ENCODE measurements at places on chromosomes 13 and 19.

DNA sequence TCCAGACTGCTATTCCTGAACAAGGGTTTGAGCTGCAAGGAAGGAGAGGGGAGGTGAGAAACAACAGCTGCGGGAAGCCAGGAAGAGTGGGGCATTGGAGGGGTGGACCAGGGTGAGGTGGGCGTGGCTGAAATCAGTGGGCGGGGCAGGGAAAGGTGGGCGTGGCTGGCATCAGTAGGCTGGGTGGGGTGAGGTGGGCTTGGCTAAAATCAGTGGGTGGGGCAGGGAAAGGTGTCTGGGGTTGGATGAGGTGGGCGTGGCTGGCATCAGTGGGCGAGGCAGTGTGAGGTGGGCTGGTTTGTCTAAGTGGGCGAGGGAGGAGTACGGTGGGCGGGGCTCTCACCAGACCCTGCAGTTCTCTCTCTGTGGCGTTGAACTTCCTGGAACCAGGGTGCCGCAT is 87.6 kb downstream of the MUC16 start:
- no peak for DNase-seq

- DNase-seq = no peak
Measured at GRCh38 chr19:11418094-11418548, 993 bp downstream of the RGL3 start.

DNA sequence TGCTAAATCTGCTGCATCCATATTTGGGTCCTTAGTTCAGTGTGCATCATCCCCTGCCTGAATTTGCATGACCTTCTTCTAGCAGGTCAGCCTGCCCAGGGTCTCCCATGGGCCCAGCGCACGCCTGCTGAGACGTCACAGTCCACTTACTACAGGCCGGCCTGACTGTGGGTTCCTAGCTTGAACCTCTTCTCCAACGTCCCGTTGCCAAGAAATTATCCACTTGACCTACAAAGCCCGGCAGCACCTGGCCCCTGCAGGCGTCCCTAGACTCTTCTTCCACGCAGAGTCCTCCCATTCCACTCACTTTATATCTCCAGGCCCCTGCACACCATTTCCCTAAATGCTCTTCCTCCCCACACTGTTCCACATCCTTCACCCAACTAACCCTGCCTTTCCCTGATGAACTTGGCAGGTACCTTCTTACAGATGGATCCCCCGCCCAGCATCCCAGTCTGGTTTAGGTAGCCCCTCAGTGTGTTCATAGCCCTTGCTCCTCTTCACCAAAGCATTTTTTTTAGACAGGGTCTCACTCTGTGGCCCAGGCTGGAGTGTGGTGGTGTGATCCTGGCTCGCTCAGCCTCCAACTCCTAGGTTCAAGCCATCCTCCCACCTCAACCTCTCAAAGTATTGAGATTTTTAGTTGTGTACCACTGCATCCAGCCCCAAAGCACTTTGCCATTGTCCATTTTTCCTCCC is 155.0 kb upstream of the SOX1 start:
- no peak for DNase-seq

DNA sequence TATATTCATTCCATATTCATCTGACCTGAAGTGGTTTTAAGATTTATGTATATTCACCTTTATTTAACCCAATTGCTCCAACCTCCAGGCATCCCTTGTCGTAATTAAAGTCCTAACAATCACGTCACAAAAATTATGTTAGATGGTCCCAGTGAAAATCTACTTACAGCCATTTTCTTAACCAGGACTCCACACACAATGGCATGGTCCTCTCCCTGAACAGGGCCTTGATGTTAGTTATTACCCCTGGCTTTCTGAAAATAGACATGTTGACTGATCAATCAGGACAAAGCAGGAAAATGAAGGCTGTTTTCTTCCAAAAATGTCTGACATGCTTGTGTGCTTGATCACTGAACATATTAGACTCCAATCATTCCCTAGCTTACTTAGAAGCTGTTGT is 542.7 kb upstream of the SLITRK5 start:
- DNase-seq = no peak

DNA sequence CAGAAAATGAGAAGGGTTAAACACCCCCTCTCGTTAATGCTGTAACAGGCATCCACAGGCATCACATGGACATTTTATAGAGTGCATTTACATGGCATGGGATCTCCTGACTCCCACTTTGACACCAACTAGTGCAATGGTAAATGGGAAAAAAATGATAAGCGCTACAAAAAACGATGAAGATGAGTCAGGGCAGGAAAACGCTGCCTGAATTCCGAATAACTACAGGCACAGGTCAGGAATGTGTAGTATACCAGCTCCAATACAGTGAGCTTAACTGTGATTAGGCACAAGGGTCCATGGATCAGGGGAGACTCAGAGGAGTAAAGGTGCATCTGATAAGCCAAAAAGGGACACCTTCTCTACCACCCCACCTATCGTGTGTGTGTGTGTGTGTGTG is 223.6 kb downstream of the FOXO1 start:
- no peak for DNase-seq

- DNase-seq = no peak
Measured at GRCh38 chr13:34698945-34699344, 243.1 kb upstream of the NBEA start.

DNA sequence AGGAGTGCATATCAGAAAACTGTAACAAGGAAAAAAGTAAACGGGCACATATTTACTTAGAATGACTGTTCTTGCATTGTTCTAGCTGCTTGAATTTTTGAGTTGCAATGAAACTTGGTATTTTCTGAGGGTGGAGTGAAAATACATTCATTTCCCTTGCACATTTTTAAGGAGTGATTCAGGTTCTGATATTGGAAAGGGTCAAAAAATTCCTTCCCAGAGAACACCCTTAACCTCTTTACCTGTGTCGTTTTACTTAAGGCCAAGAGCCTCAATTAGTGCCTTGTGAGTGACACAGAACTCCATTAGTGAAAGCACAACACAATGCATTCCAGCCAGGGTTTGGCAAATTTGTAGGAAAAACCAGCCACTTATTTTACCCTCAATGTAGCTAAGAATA is 2.3 kb downstream of the ITGBL1 start:
- no peak for DNase-seq

- DNase-seq = no peak
Measured at GRCh38 chr13:72896869-72897268, 114.9 kb downstream of the PIBF1 start.

- no peak for DNase-seq
Measured at GRCh38 chr19:11286312-11286974, 9.5 kb upstream of the TSPAN16 start.

DNA sequence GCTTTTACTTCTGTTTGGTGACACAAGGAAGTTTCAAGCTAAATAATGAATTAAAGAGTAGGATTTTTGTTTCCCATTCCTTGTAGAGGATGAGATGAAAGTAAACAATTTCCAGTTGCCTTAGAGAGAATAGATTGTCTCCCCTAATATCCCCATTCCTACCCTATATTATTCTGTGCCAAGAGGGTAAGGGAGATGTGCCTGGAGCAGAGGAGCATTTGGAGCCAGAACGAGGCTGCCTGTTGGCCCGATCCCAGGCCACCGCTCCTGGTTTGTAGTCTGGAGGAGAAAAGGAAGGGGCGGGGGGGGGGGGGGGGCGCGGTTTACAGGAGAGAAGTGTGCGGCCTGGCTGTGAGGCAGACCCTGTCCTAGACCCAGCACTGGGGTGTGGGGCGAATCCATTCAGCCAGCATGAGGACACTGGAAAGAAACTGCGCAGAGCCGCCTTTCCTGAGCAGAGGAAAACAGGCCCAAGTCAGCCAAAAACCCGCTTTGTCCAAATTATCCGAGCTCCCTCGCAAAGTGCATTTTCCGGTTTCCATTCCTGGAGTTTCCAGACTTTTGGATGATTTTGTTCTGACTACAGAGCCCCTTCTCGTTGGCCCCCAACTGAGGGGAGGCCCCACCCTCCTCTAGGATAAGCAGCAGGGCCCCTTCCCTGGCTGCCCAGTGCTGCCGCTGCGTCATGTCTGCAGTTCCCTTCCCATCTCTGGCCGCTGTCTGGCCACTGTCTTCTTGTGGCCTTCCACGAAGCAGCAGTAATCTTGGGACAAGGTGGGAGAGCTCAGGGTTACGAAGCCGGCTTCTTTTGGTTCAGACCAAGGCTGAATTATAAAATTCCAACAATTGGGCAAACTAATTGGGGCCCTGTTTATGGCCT is 23.0 kb downstream of the NFIX start:
- no peak for DNase-seq

GRCh38 chr19:52922841-52923777 is at the start of gene ZNF888:
TSS of gene ZNF888 (minus strand) at chr19:52923428. CDS start at chr19:52917873, 5,555 bp downstream.
- DNase-seq = peak; percentile 73

DNA sequence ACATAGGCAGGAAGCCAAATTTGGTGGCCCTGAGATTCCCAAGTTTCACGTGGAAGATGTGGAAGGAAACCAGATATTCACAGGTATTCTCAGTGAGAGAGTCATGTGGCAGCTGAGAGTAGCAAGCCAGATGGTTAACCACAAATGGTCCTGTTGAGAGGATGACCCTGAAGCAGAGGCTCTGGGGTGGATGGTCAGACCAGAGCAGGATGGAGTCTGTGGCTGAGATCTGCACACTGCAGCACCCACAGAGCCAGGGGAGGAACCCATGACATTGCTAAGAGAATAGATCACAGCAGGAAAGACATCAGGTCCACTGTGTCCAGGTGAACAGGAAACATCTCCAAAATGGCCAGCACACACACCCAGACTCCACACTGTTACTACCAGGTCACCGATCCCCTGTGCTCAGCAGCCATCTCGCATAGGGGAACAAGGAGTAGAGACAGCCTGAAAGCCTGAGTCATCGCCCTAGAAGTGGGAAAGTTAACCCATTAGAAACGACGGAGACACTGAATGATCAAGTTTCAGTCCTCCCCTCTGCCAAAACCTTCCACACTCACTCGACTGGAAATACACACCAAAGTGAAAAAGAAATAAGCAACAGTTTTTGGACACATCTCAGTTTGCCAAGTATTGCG is 160.0 kb downstream of the RBM26 start:
- DNase-seq = no peak

DNA sequence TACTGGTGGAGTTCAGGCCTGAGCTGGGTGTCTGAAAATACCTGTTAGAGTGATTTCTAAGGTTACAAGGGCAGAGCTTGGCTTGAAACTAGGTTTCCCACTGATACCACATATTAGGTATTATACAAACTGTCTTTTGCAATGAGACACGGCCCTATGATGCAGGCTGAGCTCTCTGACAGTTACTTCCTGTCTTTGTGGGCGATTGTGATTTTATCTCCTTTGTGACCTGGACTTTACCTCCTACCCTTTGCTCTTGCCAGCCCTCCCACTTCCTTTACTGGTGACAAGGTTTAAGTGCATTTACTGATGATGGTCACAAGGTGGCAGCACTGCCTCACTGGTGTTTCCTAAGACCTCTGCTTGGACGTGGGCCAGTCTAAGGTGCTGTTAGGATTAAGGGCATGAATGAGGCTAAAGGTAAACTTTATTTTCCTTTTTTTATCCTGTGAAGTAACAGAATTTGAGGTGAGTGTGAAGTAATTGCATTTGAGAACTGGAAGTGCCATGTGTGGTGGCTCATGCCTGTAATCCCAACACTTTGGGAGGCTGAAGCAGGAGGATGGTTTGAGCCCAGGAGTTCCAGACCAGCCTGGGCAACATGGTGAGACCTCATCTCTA is 7.7 kb upstream of the CXCL17 start:
- DNase-seq = peak; percentile 81
